ENCODE measurements at places on chromosomes 12 and 14.
A peak's percentile ranks its signal among the peaks of the same experiment; 100 is the strongest.

- no peak for DNase-seq
These were observed at the start of gene ACRBP for GRCh38 chr12:6647083-6647604. ACRBP (minus strand) TSS chr12:6647432; CDS start chr12:6647366, 66 bp downstream.

- DNase-seq: no peak
These were observed 11.8 kb downstream of the A2ML1 start for GRCh38 chr12:8834230-8834629.

DNA sequence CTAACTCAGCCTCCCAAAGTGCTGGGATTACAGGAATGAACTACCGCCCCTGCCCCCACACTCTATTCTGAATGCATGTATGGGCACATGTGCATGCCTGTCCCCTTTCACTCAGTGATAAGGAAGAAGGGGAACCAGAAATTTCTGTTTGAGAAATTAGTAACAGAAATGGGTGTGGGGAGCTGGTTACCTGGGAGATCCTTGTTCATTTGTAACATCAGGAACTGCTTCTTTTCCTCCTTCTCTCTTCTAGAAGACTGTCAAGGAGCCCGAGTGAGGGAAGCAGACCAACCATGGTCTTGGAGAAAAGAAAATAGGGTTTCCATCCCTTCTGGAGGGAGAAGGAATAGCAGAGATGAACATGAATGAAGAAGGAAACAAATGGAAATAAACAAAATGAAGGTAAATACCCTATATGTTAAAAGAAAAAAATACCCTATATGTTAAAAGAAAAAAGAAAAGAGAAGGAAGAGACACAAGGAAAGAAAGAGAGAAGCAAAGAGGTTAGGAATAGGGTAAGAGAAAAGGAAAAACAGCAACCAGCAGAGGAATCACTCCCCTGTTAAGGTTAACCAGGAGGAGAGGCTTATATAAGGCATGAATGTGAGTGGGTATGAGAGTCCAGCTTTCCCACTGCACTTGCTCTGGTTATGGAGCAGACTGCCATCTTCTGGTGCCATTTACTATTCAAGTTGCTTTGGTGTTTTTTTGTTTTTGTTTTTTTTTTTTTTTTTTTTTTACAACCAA, 3.3 kb downstream of the PPP1R3E start:
- peak; percentile 42 for DNase-seq

DNA sequence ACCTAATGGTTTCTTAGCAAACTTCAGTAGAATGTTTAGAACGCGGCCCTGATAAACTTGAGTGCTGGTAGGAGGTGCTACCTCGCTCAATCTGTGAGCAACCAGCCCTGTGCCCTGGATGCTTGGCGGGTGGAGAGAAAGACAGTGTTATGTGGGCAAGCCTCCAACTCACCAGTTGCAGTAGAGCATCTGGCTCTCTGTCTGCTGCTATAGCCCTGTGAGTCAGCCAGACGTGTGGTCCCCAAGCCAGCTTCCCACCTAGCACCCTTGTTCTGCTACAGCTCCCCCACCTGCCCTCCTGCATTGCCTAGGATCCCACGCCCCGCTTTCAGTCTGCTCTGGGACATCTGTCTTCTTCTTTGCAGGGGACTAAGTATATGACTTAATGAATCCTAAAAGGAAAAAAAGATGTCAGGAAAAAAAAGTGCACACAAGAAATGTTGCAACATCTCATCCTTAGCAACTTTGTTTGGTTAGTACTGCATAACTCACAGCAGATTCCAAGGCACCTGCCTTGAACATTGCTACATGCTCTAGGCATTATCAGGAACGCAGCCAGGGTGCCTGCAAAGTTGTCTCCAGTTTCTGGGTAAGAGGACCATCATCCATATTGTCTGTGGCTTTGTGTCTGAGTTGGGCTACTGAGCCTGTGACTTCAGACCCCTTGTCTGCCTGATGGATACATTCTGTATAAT, 13.6 kb downstream of the SNRNP35 start:
- DNase-seq: no peak

DNA sequence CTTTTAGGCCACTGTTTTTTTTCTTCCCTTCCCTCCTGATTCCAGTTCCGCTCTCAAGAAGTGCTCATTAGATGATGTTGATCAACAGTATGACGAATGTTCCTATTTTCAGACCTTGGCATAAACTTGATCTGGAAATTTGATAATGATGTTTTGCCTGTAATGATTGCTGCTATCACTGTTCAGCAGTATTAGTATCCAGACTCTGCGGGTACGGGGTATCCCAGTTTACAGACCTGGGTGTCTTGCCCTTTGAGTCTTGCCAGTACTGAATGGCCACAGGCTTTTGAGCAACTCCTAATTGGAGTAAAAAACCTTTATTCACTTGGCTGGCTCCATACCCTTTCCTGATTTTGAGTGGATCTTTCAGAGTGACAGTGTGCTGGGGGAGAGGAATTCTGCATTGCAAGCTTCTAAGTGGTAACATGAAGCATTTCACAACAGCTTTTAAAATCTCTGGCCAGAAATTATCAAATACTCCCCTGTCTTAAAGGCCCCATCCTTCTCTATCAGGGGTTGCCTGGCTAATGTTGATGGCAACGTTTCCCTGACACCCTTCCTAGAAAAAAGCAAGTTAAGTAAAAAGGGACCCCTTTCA, 5.9 kb upstream of the ASB8 start:
- DNase-seq: no peak

- no peak for DNase-seq
These were observed 1523.5 kb downstream of the AACS start for GRCh38 chr12:126588586-126589249.

DNA sequence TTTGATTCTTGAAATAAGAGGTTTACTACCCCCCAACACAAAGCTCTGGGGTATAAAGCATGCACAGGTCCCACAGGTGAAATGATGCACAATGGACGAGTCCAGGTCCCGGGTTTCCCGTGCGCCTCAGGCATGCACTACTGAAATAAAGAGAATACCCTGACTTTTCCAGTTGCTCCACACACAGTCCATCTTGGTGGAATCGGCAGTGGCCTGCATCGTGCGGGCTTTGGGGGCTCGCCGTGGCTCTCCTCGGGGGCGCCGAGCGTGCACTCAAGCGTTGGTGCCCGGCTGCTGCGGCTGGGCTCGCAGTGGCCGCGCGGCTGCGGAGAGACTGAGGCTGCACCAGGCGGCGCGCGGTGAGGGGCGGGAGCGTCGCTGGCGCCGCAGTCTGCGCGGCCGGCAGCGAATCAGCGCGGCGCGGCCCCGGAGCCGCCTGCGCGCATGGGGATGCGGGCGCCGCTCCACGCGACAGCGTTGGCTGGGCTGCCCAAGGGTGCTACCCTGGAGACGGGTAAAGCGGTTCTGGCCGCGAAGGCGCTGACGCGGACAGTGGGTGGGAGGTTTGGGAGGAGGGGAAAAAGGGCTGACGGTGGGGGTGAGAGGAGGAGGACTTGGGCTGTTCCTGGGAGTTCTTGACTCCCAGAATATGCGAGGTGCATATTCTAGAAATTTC, 53.8 kb upstream of the CCDC175 start:
- peak; percentile 38 for DNase-seq

- DNase-seq: peak; percentile 82
These were observed 3.4 kb upstream of the ARHGAP5 start for GRCh38 chr14:32073537-32074189.

- DNase-seq: no peak
These were observed 408.6 kb upstream of the SYT1 start for GRCh38 chr12:78455991-78456390.

GRCh38 chr12:129276361-129277060, 423.2 kb downstream of the GLT1D1 start:
- DNase-seq: no peak

DNA sequence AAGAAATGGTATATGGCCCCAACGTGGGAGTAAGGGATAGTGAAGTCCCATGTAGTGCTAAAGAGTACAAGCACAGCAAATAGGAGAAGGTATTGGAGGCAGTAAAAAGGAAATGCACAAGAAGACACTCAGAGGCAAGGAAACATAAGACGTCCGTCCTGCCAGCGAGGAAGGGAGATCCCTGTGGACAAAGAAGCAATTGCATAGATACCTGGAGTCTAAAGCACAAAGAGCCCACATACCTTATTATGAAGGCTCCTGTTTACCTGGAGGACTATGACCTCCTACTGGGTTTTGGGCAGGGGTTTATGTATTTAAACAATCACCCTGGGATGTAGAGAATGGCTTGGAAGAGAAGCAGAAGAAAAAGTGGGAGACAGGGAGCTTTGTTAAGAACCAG, 341.2 kb upstream of the DCN start:
- DNase-seq: no peak

GRCh38 chr12:83261998-83262397, 575.3 kb downstream of the TMTC2 start:
- no peak for DNase-seq

DNA sequence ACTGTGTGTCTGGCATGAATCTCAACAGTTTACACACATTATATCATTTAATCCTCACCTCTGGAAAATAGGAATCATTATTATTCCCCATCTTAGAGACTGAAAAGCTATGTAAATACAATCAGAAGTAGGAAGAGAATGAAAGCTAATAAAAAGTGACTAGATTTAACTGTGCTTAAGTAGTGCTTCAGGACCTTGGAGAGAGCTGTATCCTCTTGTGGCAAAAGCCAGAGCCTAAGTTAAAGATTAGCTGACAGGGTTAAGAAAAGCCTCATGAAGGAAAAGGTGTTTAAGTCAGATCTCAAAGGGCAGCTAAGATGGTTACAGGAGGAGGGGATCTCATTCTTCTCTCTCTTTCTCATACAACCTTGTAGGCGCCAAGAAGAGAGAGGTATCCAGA, 65.3 kb upstream of the TMEM233 start:
- DNase-seq: no peak

DNA sequence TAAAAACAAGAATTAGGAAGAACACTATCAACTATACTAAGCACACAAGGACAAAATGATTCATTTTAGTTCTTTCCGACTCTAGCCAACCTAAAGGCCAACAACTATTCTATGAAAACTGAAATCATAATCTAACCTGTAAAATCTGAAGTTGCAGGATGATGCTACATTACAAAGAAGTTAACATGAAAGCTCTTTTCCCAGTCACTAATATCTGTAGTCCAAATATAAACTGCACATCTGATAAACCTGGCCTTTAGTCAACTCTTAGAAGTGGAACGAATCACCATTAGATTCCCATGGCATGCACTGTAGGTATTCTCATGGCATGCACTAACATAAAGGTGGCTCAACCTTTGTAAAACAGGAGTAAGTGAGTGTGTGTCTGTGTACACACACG, 41.7 kb downstream of the BLTP3B start:
- no peak for DNase-seq

- no peak for DNase-seq
These were observed 119.2 kb downstream of the NAV3 start for GRCh38 chr12:77949943-77950342.

GRCh38 chr14:22185191-22185590, 403.8 kb downstream of the DAD1 start:
- no peak for DNase-seq

GRCh38 chr12:5965950-5966383, 20.9 kb upstream of the ANO2 start:
- peak; percentile 65 for DNase-seq

GRCh38 chr14:62706217-62706616, 339.0 kb downstream of the KCNH5 start:
- no peak for DNase-seq

DNA sequence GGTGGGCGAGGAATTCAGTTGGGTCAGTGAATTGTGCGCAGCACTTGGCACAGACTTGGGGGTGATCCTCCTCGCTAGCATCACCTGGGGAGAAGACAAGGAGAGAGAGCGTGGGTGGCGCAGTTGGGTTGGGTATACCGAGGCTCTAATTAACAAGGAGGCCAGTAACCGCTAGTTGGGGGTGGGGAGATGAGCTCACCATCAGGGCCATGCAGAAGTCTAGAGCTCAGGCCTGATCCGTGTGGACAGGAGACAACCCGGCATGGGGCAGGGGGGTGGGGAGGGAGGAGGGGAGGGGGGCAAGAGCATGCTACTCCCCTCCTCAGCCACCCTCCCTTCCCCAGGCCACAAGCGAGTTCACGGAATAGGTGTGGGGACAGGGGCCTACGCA, 580 bp downstream of the SALL2 start:
- DNase-seq: peak; percentile 26

DNA sequence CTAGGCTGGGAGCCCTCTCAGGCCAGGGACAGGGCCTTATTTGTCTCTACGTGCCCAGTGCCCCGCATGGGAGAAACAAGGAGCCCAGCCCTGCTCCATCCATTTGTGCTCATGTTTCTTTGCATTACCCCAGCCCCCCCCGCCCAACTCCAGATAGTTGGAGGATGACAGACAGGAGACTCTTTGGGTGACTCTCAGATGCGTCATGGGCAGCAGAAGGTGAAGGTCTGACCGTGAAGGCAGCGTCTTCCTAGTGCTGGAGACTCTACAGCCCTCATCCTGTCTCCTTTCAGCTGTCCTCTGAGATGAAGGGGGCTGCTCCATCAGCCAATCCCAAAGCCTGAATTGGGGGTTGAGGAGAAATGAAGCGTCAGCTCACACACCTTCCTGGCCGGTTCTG, 283 bp upstream of the PSMB11 start:
- DNase-seq: no peak

- no peak for DNase-seq
These were observed 88.0 kb downstream of the OSBPL8 start for GRCh38 chr12:76471579-76471978.

DNA sequence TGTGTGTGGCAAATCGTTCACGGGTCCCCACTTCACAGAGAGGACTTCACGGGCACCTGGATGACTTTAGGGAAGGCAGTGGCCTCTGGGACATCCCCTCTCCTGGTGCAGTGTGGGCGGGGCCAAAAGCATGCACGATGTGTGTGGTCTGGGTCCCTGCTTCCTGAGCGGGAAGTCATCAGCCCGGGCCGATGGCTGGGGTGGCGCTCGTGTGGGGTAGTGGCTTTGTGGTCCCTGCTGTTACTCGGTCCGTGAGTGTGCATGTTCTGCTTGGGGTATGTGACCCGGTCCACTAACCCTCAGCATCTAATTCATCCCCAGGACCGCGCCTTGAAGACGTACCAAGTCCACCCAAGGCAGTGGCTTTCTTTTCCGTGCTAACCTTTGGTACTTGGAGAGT, 142.5 kb upstream of the RTL1 start:
- DNase-seq: no peak

- no peak for DNase-seq
These were observed 180.3 kb downstream of the ETV6 start for GRCh38 chr12:11829764-11830194.

GRCh38 chr12:32322354-32322753, 77.0 kb upstream of the FGD4 start:
- peak; percentile 42 for DNase-seq

DNA sequence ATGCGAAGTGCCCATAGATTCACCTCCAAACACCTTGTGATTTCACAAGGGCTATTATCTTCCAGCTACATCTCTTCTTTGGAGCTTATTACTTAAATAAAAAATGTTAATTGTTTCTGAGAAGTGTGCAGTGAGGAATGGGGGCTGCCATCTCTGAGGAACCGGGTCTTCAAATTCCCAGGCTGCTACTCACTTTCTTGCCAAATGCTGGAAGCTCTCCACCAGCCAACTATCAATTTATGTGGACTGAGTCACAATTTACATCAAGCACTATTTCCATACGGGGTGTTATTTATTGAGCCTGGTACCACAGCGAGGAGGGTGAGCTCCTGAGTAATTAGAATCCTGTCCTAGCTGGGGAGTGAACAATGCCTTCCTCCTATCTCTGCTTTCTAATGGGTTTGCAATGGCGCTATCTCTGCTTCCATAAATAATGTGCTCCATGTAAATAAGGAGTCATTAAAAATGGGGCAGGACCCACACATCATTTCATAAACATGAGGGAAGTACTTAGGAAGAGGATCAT, 898.3 kb downstream of the VRK1 start:
- no peak for DNase-seq

All from SK-N-DZ (cell line).